Activated naive CD8-positive, alpha-beta T cell treated with anti-CD3 and anti-CD28 coated beads, Interleukin-2, amount 50 U/mL, for 24 hours (primary cell): ENCODE measurements at places on chromosomes 3 and 15.

DNA sequence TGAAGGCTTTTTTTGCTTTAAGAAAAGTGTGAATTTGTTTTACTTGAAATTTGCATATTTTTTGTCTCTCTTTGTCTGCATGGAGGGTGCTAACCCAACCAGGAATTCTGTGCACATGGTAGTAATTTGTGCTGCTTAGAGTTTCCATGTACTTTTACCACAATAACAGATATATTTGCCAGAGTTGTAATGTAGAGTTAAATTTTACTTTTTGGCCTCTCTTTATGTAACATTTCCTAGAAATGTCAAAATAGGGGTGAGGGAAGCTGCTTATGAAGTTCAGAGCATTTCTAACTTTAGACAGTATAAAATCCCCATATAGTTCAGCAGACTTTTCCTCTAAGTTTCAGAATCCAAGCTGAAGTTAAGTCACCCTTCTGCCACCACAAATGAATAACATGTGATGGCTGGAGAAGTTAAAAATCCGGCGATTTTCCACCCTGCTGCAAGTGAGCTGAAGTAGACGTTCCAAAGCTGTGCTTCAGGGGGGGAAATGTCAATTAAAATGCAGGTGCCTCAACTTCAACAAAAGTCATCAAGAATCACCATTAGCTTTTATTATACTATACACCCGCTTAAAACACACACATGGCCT, 385.7 kb upstream of the NR2F2 start:
- no peaks in the 10 kb centered on the region for H3K36me3 ChIP-seq

GRCh38 chr3:143209715-143210059, 90.1 kb downstream of the CHST2 start:
- peaks cover 22% of the 10 kb centered on the region for H3K4me1 ChIP-seq
- H3K4me3 ChIP-seq, result no peak overlapping the region
- no peaks in the 10 kb centered on the region for H3K27me3 ChIP-seq
- no peak for DNase-seq
- H3K27ac ChIP-seq, result no peak overlapping the region

DNA sequence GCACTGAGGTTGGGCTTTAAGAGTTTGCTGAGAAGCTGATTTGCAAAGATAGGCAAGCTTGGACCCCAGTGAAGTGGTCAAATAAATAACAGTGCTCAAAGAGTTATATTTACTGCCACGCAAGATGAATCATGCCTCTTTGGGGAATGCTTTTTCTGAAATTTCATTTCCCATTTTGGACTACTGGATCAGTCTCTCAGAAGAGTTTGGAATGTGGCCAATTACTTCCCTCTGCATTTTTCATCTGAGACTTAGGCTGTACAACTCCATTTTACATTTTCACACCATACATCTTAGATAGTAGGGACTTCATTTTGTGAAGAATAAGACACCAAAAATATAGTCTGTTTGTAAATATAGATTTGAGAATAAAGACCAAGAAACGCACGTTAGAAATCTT, 419.7 kb downstream of the FGF12 start:
- no peak for DNase-seq
- no peak overlapping the region for H3K27ac ChIP-seq
- no peak overlapping the region for H3K4me3 ChIP-seq
- H3K27me3 ChIP-seq, result no peaks in the 10 kb centered on the region

DNA sequence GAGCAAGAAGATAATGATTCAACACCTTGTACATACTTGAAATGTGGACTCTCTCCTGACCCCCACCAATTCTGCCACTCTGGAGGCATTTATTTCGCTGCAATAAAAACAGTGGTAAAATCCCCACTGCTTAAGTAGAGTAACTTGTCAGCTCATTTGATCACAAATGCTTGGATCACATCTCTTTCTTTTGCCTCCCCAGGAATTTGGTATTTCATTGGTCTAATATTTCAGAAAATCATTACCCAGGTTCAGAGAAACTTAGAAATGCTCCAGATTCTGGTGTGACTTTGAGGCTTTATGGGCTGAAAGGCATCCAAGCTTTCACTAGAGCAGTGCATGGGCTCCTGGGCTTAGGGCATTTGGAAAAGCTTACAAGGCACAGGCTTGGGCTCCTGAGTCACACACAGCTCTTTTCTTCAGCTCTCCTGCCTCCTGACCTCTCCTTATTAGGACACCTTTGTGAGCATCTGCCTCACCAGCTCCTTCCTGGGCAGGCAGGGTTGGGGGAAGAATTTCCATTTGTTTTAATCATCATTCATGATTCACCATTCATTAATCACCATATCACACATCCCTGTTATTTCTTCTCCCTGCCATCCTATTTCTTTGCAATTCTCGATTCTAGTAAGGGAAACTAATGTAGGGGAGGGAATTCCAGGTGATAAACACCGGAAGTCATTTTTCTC, 22.5 kb downstream of the CDCP1 start:
- no peak for DNase-seq
- H3K36me3 ChIP-seq, result no peaks in the 10 kb centered on the region
- H3K4me3 ChIP-seq, result no peak overlapping the region

DNA sequence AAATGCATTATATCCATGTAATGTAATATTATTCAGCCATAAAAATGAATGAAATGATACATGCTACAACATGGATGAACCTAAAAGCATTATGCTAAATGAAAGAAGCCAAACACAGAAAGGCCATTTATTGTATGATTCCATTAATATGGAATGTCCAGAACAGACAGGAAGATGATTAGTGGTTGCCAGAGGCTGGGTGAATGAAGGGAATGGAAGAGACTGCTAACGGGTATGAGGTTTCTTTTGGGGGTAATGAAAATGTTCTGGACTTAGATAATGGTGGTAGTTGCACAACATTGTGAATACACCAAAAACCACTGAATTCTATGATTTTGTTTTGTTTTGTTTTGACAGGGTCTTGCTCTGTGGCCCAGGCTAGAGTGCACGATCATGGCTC, 61.6 kb upstream of the MAP4 start:
- H3K27me3 ChIP-seq, result no peaks in the 10 kb centered on the region
- DNase-seq, result no peak
- no peak overlapping the region for H3K27ac ChIP-seq
- no peak overlapping the region for H3K4me3 ChIP-seq

GRCh38 chr15:67413770-67414390, 107.1 kb upstream of the C15orf61 start:
- H3K36me3 ChIP-seq, result peaks cover 3% of the 10 kb centered on the region
- H3K4me1 ChIP-seq, result no peaks in the 10 kb centered on the region
- DNase-seq, result no peak
- no peaks in the 10 kb centered on the region for H3K27me3 ChIP-seq
- no peak overlapping the region for H3K4me3 ChIP-seq

DNA sequence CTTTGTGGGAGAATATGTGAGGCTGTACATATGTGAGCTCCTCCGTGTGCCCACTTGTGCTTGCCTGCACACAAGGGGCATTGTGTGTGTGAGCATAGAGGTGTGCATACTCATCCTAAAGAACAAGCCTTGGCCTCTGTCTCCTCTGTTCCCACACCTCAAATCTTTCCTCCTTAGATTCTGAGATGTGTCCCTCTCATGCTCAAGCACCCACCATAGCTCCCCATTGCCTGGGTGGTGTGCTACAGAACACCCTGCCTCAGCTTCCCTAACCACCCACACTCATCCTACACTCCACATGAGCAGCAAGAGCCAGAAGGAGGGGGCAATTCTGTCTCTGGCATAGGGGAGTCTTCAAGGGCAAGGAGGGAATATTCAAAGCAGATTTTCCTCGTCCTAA, 27.7 kb downstream of the LINGO1 start:
- no peak overlapping the region for H3K4me3 ChIP-seq
- no peaks in the 10 kb centered on the region for H3K36me3 ChIP-seq
- no peak for DNase-seq
- H3K27ac ChIP-seq, result no peak overlapping the region

DNA sequence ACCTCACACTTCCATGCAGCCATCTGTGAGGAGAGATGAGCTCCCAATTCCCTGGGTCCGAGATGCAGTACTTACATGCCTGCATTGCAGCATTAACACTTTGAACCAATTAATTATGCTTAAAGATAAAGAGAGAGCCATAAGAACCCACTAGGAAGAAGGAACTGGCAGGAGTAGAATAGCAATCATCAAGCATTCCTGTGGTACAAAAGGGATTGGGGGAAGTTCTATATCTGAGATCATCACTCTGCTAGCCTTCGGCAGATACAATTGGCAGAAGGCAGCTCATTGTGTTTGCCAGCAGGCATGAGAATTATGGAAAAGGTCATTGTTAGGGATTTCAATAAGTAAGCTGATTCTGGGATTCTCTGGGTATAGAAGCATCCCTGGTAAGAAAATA, 891.4 kb downstream of the NTRK3 start:
- no peaks in the 10 kb centered on the region for H3K27me3 ChIP-seq
- no peak overlapping the region for H3K4me3 ChIP-seq
- H3K27ac ChIP-seq, result no peak overlapping the region

GRCh38 chr3:50617096-50617791, at the start of gene MAPKAPK3:
MAPKAPK3 (plus strand) TSS chr3:50617151; CDS start chr3:50617566, 415 bp downstream.
- H3K4me3 ChIP-seq, result peak within 1 kb of the TSS; percentile 84
- peak within 1 kb of the TSS; percentile 90 for H3K27ac ChIP-seq
- peaks cover 71% of the 10 kb centered on the region for H3K4me1 ChIP-seq
- H3K36me3 ChIP-seq, result peaks cover 36% of the 10 kb centered on the region

DNA sequence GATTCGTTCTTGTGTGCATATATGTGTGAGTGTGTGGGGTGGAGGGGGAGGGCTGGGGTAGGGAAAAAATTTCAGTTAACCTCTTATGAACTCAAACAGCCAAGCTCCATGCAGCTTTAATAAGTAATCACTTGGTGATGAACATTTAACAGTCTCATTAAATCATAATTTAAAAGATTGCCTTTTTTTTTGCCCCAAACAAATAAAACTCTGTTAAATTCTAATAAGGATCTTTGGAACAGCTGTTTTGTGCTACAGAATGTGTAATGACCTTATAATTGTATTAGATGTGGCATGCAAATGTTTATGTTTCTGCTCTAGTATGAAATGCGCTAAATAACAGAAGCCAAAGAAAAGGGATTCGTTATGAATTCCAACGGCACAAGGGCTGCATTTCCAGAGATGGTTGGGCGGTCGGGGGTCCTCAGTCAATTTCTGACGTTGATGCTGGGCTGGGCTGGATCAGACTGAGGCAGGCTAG, 80.0 kb upstream of the RORA start:
- H3K27ac ChIP-seq, result no peak overlapping the region
- no peaks in the 10 kb centered on the region for H3K36me3 ChIP-seq

DNA sequence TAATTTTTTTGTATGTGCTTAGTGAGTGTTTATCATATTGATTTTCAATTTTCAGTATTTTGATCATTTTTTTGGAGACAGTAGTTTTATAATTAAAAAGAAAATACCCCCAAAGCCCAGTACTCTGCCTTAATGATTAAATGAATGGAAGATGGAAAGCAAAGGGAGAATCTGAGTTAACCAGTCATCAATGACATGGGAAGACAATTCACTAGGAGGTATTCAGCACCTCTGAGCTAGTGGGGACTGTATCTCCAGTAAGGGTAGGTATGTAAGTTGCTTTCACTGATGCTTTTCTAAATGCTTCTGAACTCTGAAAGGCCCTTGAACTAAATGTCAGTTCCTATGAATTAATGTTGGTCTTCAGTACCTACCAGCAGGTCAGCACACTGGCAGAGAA, 590.4 kb upstream of the DPPA4 start:
- H3K27me3 ChIP-seq, result no peaks in the 10 kb centered on the region
- peaks cover 5% of the 10 kb centered on the region for H3K4me1 ChIP-seq

DNA sequence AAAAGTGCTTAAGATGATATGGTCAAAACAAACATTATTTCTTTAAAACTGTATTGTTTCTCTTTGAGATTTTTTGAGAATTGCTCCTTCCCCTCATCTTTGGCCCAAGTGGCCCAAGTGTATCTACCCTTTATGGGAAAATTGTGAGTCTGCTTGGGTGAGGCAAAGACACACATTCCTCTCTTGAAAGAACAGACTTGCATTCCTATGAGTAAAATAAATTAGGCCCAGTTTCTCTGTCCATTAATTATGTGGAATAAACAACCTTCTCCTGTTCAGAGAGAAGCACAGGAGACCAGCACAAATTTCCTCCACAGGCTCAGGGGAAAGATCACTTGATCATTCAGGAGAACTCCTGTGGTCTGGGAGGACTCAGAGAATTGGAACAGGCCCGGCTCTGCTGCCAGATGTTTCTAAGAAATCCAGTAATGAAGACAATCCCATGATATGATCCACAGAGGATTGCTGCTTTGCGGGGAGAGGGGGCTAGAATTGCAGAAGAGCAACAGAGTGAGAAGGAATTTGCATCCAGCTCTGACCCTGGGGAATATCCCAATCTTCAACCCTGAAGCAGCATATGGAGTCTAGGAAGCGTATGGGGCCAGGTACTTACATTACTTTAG, 53.8 kb upstream of the BOC start:
- no peak overlapping the region for H3K27ac ChIP-seq
- no peak for DNase-seq
- no peaks in the 10 kb centered on the region for H3K36me3 ChIP-seq
- H3K27me3 ChIP-seq, result no peaks in the 10 kb centered on the region
- no peaks in the 10 kb centered on the region for H3K4me1 ChIP-seq

GRCh38 chr3:54358969-54359694, 236.8 kb downstream of the CACNA2D3 start:
- no peaks in the 10 kb centered on the region for H3K4me1 ChIP-seq
- H3K36me3 ChIP-seq, result no peaks in the 10 kb centered on the region
- no peak for DNase-seq
- peaks cover 4% of the 10 kb centered on the region for H3K27me3 ChIP-seq
- H3K27ac ChIP-seq, result no peak overlapping the region

DNA sequence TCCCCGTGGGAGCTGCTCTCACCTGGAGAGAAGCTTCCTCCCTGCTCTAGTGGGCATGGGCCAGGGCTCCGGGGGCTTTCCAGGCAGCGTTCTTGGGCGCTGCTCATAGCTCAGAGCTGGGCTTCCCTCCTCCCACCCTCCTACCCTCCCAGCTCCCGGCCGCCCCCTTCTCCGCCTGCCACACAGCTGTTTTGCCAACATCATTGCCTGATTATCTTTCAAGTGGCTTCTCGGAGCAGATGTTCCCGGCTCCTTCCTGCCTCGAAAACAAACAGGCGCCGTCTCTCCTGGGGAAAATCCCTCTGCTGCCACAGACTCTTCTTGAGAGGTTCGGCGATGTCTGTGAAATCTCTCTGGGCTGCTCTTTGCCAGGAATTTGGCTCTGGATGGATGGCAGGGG, 195.6 kb downstream of the RPLP1 start:
- no peak overlapping the region for H3K4me3 ChIP-seq
- H3K27me3 ChIP-seq, result peaks cover 26% of the 10 kb centered on the region
- no peaks in the 10 kb centered on the region for H3K36me3 ChIP-seq
- H3K4me1 ChIP-seq, result peaks cover 4% of the 10 kb centered on the region

GRCh38 chr15:96474231-96474664, 143.7 kb downstream of the NR2F2 start:
- DNase-seq, result no peak
- H3K27me3 ChIP-seq, result peaks cover 6% of the 10 kb centered on the region
- no peaks in the 10 kb centered on the region for H3K36me3 ChIP-seq
- H3K4me3 ChIP-seq, result no peak overlapping the region
- no peaks in the 10 kb centered on the region for H3K4me1 ChIP-seq

DNA sequence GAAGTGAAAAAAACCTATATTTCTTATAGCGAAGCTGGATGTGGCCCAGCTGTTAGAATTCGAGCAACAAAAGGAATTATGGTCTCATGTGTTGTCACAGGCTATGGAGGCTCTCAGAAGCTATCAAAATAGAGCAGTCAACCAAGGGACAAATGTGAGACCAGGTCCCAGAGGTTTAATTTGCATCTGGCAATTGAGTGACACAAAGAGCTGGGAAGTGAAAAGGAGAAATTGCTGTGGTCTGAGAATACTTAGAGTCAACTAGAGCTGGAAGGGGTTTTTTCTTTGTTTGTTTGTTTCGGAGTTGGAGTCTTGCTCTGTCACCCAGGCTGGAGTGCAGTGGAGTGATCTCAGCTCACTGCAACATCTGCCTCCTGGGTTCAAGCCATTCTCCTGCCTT, 61.3 kb upstream of the SMAD3 start:
- DNase-seq, result no peak
- no peaks in the 10 kb centered on the region for H3K27me3 ChIP-seq
